Stimulated activated CD4-positive, alpha-beta T cell treated with anti-CD3 and anti-CD28 coated beads, Interleukin-15, amount 100 ng/mL, for 1 hour (primary cell): ENCODE measurements at places on chromosomes 3 and 15.

GRCh38 chr15:82808634-82809041, 790 bp upstream of the WHAMM start:
- no peak for DNase-seq

DNA sequence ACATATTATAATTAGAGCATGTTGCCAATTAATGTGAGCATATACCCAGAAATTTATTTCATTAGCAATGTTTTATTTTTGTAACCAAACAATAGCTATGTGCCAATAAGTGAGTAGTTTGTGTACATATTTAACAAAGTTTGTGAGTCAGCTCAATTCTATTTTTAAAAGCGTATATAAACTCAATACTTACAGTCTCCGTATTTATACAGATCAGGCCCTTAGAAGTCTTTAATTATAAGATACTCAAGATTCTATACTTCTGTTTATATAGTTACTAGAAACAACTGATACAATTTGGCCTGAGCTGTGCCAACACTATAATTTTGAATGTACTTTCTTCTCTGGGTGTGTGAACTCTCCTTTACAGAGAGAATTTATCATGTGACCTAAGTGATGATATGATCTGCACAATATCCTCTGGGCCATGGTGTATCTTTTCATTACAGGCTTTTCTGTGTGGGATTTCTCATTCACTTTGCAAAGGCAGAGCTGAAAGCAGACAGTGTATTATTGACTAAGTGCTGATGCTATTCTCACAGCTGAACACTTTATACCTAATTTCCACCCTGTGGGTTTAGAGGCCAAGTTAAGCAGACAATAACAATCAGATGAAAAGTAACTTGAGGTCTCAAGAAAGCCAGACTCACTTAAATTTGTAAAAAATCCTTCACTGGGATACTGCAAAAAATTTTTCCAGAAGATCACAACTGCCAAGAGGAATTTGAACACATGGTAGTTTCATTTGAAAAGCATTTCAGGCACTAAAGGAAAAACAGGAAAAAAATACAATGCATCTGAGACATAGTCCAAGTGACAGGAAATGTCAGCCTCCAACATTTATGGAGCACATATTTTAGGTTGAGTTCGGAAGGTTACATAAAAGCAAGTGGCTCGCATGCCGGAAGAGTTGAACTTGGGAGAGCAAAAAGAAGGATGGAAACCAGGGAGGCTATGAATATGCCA, 277.9 kb upstream of the SEMA6D start:
- no peak for DNase-seq

DNA sequence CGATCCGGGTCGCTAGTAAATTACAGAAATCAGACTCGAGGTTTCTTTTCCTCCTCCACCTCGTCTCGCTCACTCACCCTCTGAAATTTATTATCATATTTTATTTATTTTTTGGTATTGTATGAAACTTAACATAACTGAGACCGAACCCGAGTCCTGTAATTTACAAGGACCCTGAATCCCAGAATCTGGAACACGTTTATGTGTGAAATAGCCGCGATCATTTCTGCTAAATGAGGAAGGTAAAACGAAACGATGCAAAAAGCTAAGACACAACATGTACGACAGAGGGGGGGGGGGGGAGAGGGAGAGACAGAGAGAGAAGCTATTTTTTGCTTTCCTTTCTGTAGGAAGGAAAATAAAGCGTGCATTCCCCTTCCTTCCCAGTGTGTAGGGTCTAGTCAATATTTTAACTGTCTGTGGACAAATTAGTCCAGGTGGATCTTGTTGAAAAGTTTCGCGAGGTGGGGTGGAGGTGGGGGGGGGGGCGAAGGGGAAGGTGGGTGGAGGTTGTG, 1.6 kb downstream of the BBX start:
- DNase-seq = no peak

GRCh38 chr15:75192307-75192706, 9.4 kb upstream of the C15orf39 start:
- no peak for DNase-seq

GRCh38 chr3:173055228-173055933, 85.7 kb downstream of the SPATA16 start:
- no peak for DNase-seq

DNA sequence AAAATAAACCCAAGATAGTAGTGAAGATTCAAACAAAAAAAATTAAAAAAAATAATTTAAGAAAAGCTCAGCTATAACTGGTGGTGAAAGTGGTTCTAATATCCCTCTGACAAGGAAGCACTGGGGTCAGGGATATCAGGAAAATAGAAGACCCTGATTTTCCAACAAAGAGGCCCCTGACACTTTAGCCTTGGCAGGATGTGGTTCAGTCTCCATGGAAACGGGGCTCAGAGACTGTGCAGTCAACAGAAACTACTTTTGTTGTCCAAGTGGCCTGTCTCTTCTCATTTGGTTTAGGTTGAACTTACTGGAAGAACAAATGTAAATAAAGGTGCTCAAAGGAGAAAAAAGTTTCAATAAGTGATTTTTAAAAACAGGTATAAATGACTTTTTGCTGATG, 27.2 kb downstream of the INTS14 start:
- DNase-seq = no peak

- no peak for DNase-seq
Measured at GRCh38 chr15:98127586-98127985, 167.1 kb downstream of the ARRDC4 start.

DNA sequence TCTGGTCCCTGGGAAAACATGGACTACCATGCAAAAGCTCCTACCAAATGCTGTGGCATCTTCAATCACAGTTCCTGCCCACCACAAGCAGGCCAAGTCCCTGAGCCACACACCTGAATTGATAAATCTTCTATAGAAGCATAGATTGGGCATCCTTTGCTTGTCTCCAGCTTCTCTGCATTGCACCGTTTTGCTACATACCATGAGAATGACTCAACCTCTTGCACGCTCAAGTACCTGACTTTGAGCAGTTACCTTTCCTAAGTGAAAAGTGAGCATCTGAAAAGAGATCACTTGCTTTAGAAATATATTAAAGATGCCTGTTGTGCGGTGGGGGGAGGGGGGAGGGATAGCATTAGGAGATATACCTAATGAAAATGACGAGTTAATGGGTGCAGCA, 31.3 kb downstream of the GATM start:
- no peak for DNase-seq

GRCh38 chr3:135325726-135326235, 530.7 kb downstream of the EPHB1 start:
- DNase-seq = no peak

DNA sequence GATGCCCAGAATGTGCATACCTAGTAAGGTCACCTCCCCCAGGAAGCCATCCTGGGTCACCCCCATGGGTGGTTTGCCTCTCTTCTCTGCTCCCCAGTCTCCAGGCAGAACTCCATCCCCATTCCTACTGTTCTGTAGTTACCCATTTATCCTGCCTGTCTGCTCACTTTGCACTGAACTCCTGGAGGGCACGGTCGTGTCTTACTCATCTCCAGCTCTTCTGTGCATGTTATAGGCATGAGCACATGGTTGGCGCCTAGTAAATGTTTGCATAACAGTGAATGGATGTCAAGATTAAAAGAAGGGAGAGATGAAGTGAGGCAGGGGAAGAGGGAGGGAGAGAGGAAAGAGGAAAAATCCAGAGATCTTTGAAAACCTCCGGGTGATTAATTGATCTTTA, 208.4 kb upstream of the TRIM42 start:
- DNase-seq = no peak

GRCh38 chr3:155417119-155417517, 123.6 kb upstream of the STRIT1 start:
- no peak for DNase-seq

GRCh38 chr3:106825962-106826605, 551.2 kb upstream of the CCDC54 start:
- DNase-seq = no peak

DNA sequence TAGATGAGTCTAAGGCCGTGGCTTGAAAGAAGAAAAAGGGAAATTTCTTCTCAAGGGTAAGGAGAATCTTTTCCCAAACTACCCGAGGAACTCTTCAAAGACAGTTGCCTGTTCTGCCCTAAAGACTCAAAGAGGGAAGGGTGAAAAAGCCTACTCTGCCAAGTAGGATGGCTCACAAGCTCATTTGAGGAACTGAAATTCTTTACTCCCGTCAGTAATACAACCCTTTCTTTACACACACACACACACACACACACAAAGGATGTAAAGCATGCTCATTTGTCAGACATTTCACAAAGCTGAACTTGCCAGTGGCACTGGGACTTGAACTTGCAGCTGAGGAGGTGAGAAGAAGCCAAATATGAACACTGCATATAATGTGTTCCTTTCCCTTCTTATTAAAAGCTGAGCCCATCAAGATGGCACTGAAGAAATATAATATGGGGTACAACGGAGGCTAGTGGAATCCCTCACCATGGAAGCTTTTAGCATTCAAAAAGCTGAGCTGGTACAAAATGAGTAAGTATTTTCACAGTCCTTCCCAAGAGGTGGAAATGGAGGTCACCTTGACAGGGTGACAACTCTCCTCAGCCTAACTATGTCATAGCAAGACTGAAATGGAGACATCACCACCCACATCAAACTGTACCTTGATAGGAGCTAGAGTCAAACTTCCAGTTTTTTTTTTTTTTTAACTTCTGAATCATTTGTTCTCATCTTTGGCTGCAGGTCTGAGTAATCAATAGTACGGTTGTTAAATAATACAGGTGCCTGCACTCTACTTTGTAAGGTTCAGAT, 57.6 kb downstream of the TAFA4 start:
- DNase-seq = no peak

DNA sequence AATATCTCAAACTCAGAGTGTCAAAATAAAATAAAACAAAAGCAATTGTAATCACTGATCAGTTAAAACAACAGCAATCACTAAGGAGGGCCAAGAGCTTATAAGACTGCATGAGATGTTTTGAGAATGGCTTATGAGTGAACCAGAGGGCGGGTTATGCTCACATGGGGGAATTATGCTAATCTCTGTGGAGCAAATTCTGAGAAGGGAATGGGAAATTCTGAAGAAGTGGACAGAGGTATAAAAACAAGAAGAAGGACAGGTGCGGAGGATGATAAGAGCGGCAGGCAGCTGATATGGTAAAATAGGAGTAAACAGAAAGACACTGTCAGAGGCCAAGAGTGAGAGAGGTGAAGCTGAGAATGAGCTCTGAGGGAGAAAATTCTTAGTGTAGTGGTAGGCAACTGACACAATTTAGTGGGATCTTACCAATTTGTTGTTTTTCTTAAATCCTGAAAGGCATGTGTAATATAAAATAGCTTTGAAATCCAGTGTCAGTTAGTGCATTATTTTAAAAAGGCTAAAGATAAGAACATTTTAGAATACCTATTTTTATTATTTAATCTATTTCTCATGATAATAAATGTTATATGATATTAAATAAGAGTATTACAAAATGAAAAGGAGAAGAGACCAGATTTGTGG, 133.8 kb downstream of the SPATA16 start:
- no peak for DNase-seq

DNA sequence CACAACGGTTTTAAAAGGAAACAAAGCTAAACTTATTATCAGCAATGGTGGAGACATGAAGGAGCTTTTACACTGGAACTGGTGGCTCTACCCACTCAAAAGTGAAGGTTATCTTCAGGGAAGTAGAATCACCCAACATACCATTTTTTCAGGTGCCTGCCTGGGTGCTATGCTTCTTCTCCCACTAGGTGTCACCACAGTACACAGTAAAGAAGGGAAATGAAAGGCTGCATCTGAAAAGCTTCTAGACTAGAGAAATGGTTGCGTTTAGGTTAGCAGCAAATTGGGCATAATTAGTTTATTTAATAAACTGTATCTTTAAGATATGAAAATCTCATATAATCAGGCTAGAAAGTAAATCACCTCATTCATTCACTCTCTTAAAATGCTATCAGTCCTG, 47.0 kb upstream of the SELENOK start:
- no peak for DNase-seq

- DNase-seq = no peak
Measured at GRCh38 chr3:131549340-131549739, 46.6 kb upstream of the MRPL3 start.

DNA sequence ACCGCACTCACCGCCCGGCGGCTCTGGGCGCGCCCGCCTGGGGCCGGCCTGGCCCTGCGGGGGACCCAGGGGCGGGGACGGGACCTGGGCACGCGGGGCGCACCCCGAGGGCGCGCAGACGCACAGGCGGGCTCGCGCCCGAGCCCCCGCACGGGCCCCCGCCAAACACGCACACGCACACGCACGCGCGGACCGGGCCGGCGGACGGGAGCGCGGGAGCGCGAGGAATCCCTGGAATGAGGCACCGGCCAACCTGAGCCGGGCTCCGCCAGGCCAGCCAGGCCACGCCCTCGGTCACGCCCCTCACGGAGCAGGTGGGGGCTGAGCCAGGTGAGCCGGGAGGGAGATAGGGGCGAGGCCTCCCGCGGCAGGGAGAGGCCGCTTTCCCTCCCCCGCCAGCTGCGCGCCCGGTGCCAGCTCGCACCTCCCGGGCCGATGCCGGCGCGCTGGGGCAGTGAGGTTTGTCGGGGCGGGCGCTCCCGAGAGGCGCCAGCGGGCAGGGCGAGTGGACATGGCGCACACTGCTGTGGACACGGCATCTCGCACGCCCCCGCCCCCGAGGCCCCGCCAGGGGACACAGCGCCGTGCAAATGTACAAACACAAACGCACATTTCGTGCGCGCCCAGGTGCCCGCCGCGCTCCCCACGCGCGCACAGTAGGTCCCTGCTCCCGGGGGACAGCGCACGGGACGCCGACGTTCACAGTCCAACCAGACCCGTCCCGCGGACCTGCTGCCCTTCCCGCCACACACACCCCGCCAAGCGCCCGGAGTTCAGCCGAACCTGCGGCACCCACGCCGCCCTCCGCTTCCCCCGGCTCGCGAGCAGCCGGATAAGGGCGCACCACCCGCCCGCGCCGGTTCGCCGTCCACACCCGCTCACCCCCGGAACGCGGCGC, 75.9 kb upstream of the VGLL4 start:
- peak; percentile 52 for DNase-seq

GRCh38 chr3:81152156-81152555, 609.3 kb downstream of the GBE1 start:
- DNase-seq = no peak

DNA sequence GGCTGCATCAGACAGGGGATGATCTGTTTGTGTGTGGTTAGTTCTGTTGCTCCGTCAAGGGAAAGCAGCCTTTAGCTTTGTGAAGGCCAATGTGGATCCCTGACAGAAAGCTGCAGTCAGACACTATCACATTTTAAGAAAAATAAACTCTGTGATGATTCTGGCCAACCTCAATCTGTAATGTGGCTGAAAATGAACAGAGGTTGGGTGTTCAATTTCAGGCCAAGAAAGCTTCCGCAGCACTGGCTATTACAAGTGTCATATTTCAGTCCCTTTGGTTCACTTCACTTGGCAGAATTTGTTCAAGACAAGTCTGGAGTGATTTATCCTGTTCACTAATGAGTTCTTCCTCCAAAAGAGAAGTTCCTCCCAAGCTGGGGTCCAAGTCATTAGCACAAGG, 571.8 kb upstream of the IL12A start:
- DNase-seq = no peak
